ENCODE measurements at places on chromosomes 7 and 10. TPM values are rescaled to one million over a fixed set of nuclear protein-coding genes. Genes with fewer than 3 reads are reported as not detected.

- DNase-seq = no peak
Measured at GRCh38 chr10:88194041-88194887, 330.8 kb downstream of the PTEN start.

GRCh38 chr10:125812128-125812750, 10.8 kb downstream of the UROS start:
- DNase-seq = no peak

- no peak for DNase-seq
Measured at GRCh38 chr10:10508211-10508610, 509.5 kb upstream of the CELF2 start.

DNA sequence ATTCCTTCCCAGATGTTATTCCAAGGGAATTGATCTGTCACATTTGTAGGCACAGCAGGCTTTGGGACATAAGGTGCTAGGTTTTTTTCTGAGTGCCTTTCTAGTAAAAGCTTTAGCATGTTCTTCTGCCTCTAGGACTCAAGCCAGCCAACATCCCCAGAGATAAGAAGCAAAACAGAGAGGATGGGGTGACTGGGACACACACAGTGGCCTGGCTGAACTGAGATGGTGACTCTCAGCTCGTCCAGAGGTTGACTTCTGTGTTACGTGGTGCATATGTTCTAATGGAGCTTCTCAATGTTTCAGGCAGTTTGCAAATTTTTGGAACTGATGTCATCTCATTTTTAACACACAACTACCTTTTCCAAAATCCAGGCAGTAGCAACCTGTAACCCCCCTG, 188.1 kb upstream of the CELF2 start:
- DNase-seq = no peak

DENND2A gene
- polyA plus RNA-seq = 43.0 TPM

LIPK gene
- polyA plus RNA-seq = not detected

SPDYE8 gene
- polyA plus RNA-seq = 1.00 TPM

DNA sequence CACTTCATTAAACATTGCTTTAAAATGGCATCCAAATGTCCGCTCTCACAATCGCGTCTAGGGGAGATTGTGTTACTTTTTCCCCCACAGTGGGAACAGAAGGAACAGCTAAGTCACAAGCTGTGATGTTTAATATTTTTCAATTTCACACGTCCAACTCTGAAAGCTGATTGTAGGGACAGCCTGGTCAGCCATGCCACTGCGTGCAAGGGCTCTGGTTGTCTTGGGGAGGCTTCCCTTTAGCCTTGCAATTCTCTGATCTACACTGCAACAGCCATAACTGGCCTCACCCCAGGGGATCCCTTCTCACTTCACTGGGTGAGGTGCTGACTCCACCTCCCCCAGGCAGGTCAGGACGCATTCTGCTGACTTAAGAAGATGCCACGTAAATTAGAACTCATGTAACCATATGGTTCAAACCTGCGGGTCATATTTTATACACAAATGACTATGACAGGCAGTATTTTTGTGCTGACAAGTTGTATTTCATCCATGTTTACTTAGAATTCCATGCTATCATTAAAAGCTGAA, 425.2 kb upstream of the NFE2L3 start:
- peak; percentile 36 for DNase-seq

GRCh38 chr10:132110111-132110521, 44.4 kb downstream of the JAKMIP3 start:
- no peak for DNase-seq

GRCh38 chr7:512541-513311, 6.9 kb downstream of the PDGFA start:
- DNase-seq = peak; percentile 90

- DNase-seq = no peak
Measured at GRCh38 chr10:11505639-11506038, 105.8 kb downstream of the USP6NL start.

ACHE gene
- 3.0 TPM for polyA plus RNA-seq

- DNase-seq = no peak
Measured at GRCh38 chr10:49092477-49092876, 22.8 kb downstream of the VSTM4 start.

SPDYE3 gene
- 7.0 TPM for polyA plus RNA-seq

DNA sequence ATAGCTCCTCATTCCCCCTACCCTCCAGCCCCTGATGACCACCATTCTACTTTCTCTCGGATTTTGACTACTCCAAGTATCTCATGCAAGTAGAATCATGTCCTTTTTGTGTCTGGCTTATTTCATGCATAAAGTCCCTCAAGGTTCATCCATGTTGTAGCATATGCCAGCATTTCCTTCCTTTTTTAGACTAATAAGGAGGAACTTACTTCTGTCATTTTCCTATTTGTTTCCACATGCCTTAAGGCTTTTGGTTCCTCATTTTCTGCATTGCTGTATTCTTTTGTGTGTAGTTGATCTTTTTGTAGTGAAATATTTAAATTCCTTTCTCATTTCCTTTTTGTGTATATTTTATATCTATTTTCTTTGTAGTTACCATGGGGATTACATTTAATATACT, 376.9 kb downstream of the CALN1 start:
- no peak for DNase-seq

- no peak for DNase-seq
Measured at GRCh38 chr10:71094712-71095390, 117.5 kb upstream of the UNC5B start.

Measured in left lung (tissue), 14 donors.